Body of pancreas (tissue), 4 donors: ENCODE measurements at places on chromosomes 7 and 10. TPM values are rescaled to one million over a fixed set of nuclear protein-coding genes. Genes with fewer than 3 reads are reported as not detected.

Gene PPP2R2D
- 52.4 TPM for total RNA-seq

Gene CLDN3
- total RNA-seq, result 150 TPM

DNA sequence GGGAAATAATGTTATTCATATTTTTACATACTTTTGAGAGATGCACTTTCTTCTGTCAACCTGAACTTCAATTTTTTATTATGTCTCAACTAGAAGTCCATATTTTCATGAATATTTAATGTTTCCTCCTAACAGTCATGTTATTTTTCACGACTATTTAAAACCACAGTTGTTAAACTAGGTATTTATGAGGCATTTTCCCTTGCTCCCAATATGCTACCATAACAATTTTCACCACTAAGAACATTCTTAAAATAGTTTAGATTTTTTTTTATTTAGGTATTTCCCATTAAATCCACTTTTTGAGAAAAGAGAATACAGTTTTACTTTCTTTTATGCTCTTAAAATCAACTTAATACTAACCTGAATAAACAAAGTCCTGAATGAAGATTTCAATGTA is 89.4 kb downstream of the JAZF1 start:
- DNase-seq, result no peak

GRCh38 chr7:26043801-26044200 is 108.2 kb upstream of the NFE2L3 start:
- no peak for DNase-seq

GRCh38 chr10:29408847-29409240 is 120.0 kb downstream of the LYZL1 start:
- no peak for DNase-seq

- no peak for DNase-seq
Observed at GRCh38 chr7:151470711-151471110, 30.8 kb upstream of the CRYGN start.

Gene FAM20C
- 26.0 TPM for total RNA-seq

DNA sequence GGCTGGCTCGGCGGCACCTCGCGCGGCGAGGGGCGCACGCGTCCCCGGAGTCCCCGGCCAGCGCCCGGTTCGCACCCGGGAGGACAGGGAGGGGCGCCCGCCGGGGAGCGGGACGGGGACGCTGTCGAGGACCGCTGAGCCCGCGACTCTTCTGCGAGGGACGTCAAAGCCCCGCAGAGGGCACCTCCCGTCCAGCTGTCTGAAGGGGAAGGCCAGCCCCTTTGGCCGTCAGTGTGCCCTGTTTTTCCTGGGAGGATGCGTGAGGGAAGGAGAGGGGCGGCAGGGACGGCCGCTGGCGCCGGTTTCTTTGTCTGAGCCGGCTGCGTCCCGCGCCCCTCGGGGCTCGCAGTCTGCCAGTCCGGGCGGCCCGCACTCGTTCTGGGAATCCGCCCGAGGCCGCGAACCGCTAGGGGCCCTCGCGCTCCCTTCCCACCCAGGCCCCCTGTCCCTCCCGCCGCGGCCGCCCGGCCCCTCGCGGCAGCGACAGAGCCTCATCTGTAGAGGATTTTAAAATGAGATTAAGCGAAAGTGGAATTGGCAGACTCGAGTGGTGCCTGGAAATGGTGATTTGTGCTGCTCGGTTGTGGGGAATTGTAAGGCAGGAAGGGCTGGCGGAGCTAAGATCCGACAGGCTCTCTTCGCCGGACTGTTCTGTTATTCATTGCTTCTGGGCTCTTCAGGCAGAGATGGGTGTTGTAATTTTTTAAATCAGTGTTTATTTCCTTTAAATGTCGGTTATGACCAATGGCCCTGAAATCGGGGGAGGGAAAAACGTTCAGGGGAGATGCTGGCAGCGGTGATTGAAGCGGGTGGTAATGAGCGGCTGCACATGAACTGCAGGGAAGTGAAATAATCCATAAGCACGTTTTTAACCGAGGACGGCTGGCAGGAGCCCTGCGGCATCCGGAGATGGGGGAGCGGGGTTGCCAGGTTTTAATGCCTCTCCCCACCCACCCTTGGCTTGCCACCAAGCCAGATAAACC is 618 bp upstream of the RELN start:
- DNase-seq, result no peak

Gene MUC12
- total RNA-seq, result not detected

DNA sequence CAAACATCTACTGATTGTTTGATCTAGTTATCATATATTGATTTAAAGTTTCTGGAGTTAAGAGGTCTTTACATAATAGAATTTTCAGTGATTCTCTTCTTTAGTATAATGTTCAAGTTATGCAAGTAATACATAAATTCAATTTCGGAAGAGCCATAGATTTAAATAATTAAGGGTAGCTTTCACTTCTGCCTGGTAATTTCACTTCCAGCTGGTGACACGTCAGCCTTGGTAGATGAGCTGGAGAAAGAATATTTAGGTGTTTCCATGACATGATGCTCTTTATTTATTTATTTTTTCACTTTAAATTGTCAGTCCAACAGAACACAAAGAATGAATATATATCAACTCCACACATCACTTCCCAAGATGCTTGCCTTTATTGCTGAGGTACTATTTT is 5.2 kb upstream of the OTUD1 start:
- no peak for DNase-seq

GRCh38 chr10:128265596-128265995 is 139.4 kb upstream of the MKI67 start:
- no peak for DNase-seq
